ENCODE measurements at places on chromosomes 16 and 17. TPM values are rescaled to one million over a fixed set of nuclear protein-coding genes. Genes with fewer than 3 reads are reported as not detected.

CDH16 gene
- total RNA-seq: not detected

DBNDD1 gene
- 4.2 TPM for total RNA-seq

NPW gene
- total RNA-seq: not detected

GRCh38 chr16:85978291-85978775 is 79.4 kb downstream of the IRF8 start:
- peak; percentile 68 for DNase-seq

- no peak for DNase-seq
Observed at GRCh38 chr17:31627960-31628359, 231.1 kb downstream of the COPRS start.

DNA sequence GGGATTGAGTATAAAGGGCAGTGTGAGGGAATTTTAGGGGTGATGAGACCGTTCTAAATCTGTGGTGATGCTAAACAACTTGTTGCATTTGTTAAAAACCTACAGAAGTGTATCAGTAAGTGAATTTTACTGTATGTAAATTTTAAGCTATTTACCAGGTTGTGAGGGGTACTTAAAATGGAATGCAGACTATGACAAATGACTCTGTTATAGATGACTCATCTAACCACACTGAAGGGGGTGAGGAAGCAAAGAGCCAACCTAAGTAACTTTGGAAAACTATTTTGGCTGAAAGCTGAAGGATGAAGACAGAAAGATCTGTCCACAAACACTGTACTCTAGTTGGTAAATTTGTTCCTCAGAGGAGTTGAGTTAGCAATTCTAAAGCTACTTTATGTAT is 5.3 kb upstream of the MKS1 start:
- DNase-seq: no peak

GRCh38 chr17:60151355-60151754 is 1.6 kb downstream of the CA4 start:
- DNase-seq: peak; percentile 44

GRCh38 chr17:37700881-37701280 is 44.0 kb downstream of the HNF1B start:
- no peak for DNase-seq

DNA sequence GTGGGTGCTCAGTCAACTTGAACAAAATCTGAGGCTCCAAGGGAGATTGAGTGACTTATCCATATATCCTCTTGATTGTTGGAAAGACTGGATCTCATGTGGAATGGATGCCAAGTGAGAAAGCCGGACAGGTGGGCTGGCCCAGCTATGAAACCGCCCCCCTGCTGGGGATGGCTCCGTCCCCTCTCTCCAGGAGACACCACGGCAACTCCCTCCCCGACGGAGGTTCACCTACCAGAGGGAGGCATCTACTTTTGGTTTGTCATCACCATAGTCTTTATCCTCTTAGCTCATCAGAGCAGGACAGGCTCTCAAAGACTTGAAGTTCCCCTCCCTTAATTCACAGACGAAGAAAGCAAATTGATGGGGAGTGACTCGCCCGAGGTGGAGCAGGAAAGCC is 1.8 kb upstream of the ALG1 start:
- no peak for DNase-seq

DNA sequence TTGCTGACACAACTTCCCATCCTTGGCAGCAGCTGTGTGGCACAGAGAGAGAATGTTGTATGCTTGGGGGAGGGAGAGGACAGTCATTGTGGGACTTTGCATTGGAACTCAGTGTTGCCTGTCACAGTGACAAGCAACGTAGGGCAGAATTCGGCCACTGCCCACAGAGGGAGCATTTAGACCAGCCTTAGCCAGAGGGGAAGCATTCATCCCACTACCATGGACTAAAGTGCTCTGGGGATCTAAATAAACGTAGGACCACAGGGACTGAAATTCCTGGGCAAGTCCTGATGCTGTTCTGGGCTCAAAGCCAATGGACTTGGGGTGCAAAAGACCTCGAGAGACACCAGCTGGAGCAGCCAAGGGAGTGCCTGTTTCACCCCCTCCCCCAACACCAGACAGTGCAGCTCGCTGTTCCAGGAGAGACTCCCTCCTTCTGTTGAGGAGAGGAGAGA is 44.9 kb downstream of the ABCA8 start:
- no peak for DNase-seq

DNA sequence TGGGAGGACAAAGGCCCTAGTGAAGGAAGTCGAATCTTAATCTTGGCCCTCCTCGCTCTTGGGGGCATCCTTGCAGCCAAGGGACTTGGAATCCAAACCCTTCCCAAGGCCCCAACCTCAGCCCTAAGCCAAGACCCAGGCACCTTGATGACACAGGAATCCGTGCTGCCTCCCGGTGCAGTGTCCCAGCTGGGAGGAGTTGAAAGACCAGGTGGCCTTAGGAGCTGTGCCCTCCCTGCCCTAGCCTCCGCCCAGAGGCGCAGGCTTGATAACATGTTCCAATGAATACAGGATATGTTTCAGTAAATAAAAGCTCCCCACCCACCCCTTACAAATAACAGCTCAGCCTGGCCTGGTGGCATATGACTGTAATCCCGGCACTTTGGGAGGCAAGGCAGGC is at the start of gene CHST5:
TSS of gene CHST5 (minus strand) at position 208 of the 400 bp plus-strand sequence. CDS start 5,724 bp downstream, outside the sequence.
- no peak for DNase-seq

GRCh38 chr16:82728901-82729300 is 102.1 kb downstream of the CDH13 start:
- no peak for DNase-seq

- DNase-seq: no peak
Observed at GRCh38 chr17:31677681-31678080, 181.4 kb downstream of the COPRS start.

Data from lower lobe of right lung (tissue), 2 donors.